ENCODE measurements at places on chromosomes 7 and 10. TPM values are rescaled to one million over a fixed set of nuclear protein-coding genes. Genes with fewer than 3 reads are reported as not detected.
A peak's percentile ranks its signal among the peaks of the same experiment; 100 is the strongest.

The HIP1 gene
- total RNA-seq = 33.9 TPM

The PPP1R17 gene
- total RNA-seq = not detected

The WDR11 gene
- 76.0 TPM for total RNA-seq

The MAD1L1 gene
- 39.0 TPM for total RNA-seq

The SFXN3 gene
- 17.1 TPM for total RNA-seq

The SEMA3E gene
- total RNA-seq = 0.81 TPM

The DDC gene
- not detected for total RNA-seq

The DENND2A gene
- 38.0 TPM for total RNA-seq

The COL13A1 gene
- total RNA-seq = 14.1 TPM

The HOXA2 gene
- total RNA-seq = 33.9 TPM

The CREB3L2 gene
- 80.4 TPM for total RNA-seq

The NUTM2A gene
- 3.1 TPM for total RNA-seq

The NPTX2 gene
- 1.1 TPM for total RNA-seq

The AGBL3 gene
- total RNA-seq = 3.7 TPM

The SLC13A4 gene
- 0.14 TPM for total RNA-seq

The SCART1 gene
- total RNA-seq = 4.7 TPM

The ATG9B gene
- 11.8 TPM for total RNA-seq

The TRPV5 gene
- 0.29 TPM for total RNA-seq

The TFR2 gene
- total RNA-seq = 0.38 TPM

DNA sequence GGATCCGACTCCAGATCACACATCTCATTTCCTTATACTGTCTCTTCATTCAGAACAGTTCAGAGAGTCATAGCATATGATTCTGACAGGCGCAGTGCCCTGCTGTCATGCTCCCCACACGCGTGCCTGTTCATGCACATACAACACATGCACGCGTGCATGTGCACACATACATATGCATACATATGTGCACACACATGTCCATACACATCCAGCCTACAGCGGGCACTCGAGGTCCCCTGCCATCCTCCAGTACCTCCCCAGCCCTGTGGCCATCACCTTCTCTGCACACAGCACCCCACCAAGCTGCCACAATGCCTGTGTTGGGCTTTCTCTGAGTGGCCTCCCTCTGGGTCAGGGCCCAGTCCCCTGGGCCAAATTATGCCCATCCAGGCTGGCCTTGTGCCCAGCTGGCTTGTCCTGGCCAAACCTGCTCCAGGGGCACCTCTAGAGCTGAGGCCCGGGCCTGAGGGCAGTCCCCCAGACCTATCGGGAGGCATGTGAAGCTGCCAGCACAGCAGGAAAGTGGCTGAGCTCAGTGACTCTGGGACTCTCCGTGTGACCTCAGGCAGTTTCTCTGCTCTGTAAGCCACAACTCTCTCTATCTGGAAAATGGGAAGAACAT lies 49.4 kb upstream of the RET start:
- H3K27me3 ChIP-seq = peaks cover 56% of the 10 kb centered on the region
- no peak overlapping the region for H3K27ac ChIP-seq
- no peaks in the 10 kb centered on the region for H3K36me3 ChIP-seq
- peak; percentile 35 for DNase-seq

- no peak overlapping the region for H3K4me3 ChIP-seq
- no peak overlapping the region for H3K27ac ChIP-seq
- H3K36me3 ChIP-seq = peaks cover 2% of the 10 kb centered on the region
- H3K4me1 ChIP-seq = no peaks in the 10 kb centered on the region
- H3K27me3 ChIP-seq = no peaks in the 10 kb centered on the region
- DNase-seq = no peak
Measured at GRCh38 chr10:19877466-19878255, 61.4 kb downstream of the PLXDC2 start.

DNA sequence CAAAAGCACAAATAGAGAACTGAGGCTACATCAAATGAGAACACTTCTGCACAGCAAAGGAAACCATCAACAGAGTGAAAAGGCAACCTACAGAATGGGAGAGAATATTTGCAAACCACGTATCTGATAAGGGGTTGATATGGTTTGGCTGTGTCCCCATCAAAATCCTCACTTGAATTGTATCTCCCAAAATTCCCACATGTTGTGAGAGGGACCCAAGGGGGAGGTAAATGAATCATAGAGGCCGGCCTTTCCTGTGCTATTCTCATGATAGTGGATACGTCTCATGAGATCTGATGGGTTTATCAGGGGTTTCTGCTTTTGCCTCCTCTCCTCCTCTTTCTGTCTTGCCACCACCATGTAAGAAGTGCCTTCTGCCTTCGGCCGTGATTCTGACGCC lies 120.6 kb upstream of the FRMD4A start:
- no peak for DNase-seq
- no peaks in the 10 kb centered on the region for H3K4me1 ChIP-seq
- H3K27me3 ChIP-seq = no peaks in the 10 kb centered on the region
- no peak overlapping the region for H3K27ac ChIP-seq

DNA sequence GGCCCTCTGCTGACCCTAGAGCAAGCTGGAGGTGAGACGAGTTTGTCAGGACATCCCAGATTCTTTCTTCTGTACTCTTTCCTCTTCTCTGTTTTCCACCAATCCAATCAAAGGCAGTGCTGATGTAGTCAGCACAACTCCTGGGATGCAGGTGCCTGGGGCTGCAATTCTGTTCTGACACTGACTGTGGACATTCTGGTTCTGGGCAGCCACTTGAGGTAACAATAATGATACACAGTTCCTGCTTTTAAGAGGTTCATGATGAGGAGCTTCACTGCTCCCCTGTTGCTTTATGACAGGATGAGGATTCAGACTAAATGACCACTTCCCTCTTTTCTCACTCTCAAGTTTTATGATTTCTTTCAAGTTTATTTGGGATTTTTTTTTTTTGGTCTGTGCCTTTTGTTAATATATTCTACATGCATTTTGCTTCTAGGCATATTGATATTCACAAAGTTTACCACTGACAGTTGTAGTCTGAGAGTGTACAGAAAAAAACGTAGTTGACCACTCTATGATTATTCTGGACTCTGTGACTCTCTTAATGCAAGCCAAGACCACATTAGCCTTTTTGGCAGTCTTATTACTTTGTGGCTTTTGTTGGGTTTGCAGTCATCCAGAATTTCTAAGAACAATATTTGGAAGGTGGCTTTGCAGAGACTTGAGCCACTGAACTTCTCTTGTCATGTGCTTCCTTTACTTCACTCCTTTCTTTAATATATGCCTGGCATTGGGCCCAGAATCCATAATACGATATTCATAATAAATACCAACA lies 247.6 kb downstream of the AUTS2 start:
- DNase-seq = no peak
- no peak overlapping the region for H3K4me3 ChIP-seq
- H3K4me1 ChIP-seq = peaks cover 52% of the 10 kb centered on the region

DNA sequence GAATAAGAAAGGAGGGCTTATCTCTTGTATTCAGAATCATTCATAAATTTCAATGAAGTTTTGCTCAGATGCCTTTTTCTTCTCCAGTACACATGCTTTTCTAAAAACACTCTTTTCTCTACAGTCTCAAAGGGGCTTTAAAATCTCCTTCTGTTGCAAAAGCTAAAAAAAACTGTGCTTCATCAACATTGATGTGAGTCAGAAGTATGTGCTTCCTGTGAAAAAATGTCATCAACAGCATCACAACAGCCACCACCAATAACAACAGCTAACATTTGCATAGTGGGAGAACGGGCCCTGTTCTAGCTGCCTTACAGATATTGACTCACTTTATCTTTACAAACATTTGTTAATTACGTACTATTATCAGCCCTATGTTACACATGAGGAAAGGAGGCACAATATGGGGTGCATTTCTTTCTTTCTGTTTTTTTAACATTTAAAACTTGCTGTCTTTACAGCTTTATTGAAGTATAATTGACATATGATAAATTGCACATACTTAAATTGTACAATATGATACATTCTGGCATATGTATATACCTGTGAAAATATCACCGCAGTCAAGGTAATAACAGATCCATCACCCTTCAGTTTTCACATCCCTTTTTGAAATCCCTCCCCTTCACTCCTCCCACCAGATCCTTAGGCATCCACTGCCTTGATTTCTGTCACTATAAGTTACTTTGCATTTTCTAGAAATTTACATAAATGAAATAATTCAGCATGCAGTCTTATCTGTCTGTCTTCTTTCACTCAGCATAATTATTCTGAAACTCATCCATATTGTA lies 1605.4 kb upstream of the LRRTM3 start:
- no peak overlapping the region for H3K27ac ChIP-seq
- H3K36me3 ChIP-seq = no peaks in the 10 kb centered on the region
- no peaks in the 10 kb centered on the region for H3K27me3 ChIP-seq

DNA sequence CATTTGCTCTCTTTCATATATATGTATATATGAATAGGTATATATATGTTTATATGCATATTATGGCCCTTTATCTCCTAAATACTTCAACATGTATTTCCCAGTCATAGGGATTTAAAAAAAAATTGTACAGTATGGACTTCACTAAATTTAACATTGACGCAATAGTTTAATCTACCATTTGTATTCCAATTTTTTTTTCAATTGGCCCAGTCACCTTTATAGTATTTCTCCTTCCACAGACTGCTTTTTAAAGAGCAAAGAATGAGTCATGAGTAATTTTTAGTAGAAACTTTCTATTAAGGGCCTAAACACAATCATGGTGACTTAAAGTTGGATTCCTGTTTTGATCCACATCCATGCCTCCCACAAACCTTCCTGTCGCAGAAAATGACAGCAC lies 20.5 kb downstream of the CCSER2 start:
- peak overlapping the region; percentile 30 for H3K27ac ChIP-seq
- no peak overlapping the region for H3K4me3 ChIP-seq
- DNase-seq = no peak
- H3K4me1 ChIP-seq = peaks cover 20% of the 10 kb centered on the region

- no peaks in the 10 kb centered on the region for H3K27me3 ChIP-seq
- no peak overlapping the region for H3K27ac ChIP-seq
- peaks cover 6% of the 10 kb centered on the region for H3K36me3 ChIP-seq
- H3K4me1 ChIP-seq = no peaks in the 10 kb centered on the region
Measured at GRCh38 chr7:42590771-42591310, 321.0 kb downstream of the C7orf25 start.

DNA sequence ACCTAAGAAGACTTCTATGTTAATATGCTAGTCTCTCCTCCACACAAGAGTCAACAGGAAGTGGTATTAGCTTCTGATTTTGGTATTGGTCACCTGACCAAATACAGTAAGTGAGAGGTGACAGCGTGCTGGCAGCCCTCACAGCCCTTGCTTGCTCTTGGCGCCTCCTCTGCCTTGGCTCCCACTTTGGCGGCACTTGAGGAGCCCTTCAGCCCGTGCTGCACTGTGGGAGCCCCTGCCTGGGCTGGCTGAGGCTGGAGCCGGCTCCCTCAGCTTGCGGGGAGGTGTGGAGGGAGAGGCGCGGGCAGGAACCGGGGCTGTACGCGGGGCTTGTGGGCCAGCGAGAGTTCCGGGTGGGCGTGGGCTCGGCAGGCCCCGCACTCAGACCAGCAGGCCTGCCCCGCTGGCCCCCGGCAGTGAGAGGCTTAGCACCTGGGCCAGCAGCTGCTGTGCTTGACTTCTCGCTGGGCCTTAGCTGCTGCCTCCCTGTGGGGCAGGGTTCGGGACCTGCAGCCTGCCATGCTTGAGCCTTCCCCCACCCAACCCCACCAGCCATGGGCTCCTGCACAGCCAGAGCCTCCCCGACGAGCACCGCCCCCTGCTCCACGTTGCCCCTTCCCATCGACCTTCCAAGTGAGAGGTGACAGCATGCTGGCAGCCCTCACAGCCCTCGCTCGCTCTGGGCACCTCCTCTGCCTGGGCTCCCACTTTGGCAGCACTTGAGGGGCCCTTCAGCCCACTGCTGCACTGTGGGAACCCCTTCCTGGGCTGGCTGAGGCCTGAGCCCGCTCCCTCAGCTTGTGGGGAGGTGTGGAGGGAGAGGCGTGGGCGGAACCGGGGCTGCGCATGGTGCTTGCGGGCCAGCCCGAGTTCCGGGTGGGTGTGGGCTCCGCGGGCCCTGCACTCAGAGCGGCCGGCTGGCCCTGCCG lies 4.2 kb upstream of the ACSL5 start:
- H3K27ac ChIP-seq = no peak overlapping the region
- H3K4me3 ChIP-seq = no peak overlapping the region
- peaks cover 2% of the 10 kb centered on the region for H3K27me3 ChIP-seq
- no peaks in the 10 kb centered on the region for H3K4me1 ChIP-seq
- DNase-seq = no peak
- H3K36me3 ChIP-seq = no peaks in the 10 kb centered on the region

DNA sequence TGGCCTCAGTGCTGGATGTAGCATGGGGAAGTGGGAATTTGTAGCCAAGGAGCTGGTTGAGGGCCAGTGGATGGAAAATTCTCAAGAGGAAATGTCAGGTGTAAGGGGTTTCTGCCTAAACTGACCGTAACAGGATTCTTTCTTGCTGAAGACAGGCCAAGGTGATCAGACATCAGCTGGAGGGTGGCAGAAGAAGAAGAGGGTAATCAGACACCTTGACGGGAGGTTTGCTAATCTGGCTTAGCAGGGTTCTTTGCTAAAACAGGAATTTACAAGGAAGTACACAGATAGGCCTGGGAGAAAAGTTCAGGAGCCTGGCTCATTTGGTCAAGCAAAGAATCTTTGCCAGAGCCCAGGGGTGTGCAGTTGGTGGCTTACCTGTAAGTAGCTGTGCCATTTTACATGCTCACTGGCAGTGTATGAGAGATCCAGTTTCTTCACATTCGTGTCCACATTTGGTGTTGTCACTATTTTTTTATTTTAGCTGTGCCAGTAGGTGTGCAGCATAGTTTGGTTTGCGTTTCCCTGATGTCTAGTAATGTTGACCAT lies 73.7 kb downstream of the BMPR1A start:
- peaks cover 7% of the 10 kb centered on the region for H3K36me3 ChIP-seq
- no peak overlapping the region for H3K4me3 ChIP-seq
- H3K27ac ChIP-seq = peak overlapping the region; percentile 7

GRCh38 chr7:156752367-156753228 lies 112.0 kb downstream of the RNF32 start:
- H3K27me3 ChIP-seq = no peaks in the 10 kb centered on the region
- no peak for DNase-seq
- H3K27ac ChIP-seq = no peak overlapping the region
- H3K4me1 ChIP-seq = peaks cover 2% of the 10 kb centered on the region
- no peak overlapping the region for H3K4me3 ChIP-seq

DNA sequence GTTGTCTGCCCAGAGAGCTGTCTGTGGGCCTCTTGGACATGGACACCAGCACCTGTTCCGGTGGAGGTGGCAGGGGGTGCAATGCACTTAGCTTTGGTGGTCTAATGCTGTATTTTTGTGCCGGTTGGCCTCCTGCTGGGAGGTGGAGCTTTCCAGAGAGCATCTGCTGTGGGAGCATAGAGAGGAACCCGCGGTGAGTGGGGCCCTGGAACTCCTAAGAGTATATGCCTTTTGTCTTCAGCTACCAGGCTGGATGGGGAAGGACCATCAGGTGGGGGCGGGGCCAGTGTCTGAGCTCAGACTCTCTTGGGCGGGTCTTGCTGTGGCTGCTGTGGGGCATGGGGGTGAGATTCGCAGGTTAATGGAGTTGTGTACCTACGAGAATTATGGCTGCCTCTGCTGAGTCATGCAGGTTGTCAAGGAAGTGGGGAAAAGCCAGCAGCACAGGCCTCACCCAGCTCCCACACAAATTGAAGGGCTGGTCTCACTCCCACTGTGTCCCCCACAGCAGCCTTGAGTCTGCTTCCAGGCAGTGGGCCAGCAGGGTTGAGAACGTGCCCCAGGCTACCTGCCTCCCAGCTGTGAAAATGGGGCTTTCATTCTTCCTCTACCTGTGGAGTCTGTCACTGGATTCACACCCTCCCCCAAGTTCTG lies 29.0 kb downstream of the JAKMIP3 start:
- no peaks in the 10 kb centered on the region for H3K36me3 ChIP-seq
- peaks cover 39% of the 10 kb centered on the region for H3K27me3 ChIP-seq
- no peak for DNase-seq

GRCh38 chr7:82172017-82172416 lies 271.6 kb downstream of the CACNA2D1 start:
- no peak overlapping the region for H3K4me3 ChIP-seq
- H3K36me3 ChIP-seq = no peaks in the 10 kb centered on the region
- H3K27ac ChIP-seq = no peak overlapping the region
- DNase-seq = no peak
- H3K27me3 ChIP-seq = no peaks in the 10 kb centered on the region
